ENCODE measurements at places on chromosomes 3 and 15.
A peak's percentile ranks its signal among the peaks of the same experiment; 100 is the strongest.

- no peak for DNase-seq
These were observed 47.2 kb upstream of the TEX55 start for GRCh38 chr3:119098619-119099222.

GRCh38 chr15:75022783-75023180 lies 608 bp upstream of the PPCDC start:
- DNase-seq: no peak

DNA sequence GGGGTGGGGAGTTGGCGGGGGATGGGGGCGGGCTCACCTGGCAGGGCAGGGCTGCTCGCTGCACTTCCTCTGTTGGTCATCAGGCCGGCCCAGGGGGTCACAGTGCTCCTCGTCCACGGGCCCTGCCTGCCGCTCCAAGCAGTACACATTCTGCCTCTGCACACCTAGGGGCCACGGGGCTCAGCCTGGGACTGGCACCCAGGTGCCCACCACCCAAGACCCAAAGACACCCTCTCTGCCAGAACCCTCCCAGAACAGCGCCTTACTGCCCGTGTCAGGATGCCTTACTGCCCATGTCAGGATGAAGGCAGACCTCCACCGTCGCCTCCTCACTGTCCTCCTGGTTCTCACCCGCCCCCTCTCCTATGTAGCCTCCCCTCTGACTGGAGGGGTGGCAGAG lies 43.2 kb downstream of the ADAMTS7 start:
- DNase-seq: no peak

DNA sequence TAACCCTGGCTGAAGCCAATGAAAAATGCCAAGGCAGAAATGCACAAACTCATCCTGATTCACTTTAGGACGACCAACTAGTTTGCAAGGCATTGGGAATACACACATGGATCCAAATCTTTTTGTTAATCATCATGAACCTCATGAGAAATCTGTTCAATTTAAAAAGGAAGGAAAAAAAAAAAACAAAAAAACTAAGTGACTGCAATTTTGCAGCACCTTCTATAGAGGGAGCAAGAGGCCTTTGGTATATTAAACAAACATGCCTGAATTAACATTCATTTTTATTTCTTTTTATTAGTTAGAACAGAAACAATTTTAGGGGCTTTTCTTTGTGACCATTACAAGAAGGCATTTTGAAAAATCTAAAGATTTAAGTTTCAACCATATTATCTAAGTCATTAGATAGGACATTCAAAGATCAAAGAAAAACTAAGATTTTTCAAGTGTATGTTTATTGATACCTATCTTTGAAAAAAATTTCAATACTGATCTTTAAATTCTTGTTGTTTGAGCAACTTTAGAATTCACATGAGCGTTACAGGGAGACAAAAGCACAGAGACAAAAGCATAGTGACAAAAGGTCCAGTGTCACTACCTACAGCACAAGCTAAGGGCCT lies 182.4 kb downstream of the CBLB start:
- no peak for DNase-seq

GRCh38 chr3:52408466-52408865 lies 36.4 kb downstream of the SEMA3G start:
- DNase-seq: no peak

DNA sequence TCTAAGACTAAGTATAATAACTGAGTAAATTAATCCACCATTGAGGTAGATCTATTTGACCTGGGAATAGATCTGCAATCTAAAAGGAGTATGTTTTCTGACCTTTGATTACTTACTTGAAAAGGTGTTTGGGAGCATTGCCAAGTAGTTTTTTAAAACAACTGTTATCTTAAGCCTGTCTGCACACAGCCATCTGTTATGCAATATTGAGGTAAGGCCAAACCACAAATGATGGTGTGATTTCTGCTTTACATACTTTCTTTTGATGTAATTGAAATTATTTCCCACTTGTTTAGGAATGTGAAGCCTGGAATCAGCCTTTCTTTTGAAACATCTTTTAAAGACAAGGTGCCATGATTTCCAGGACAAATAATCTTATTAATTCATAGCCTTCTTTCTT lies 274.0 kb downstream of the BBX start:
- DNase-seq: no peak

DNA sequence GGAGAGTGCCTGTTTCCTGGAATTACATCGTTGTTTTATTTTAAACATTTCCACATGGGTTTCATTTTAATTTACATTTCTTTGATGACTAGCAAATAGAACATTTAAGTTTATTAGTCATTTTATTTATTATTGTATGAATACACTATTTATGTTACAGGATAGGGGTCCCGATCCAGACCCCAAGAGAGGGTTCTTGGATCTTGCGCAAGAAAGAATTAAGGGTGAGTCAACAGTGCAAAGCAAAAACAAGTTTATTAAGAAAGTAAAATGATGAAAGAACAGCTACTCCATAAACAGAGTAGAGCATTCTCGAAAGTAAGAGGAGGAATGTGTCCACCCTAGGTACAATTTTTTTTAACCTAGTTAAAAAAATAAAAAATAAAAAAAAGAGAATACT lies 539.5 kb downstream of the NAALADL2 start:
- no peak for DNase-seq

GRCh38 chr3:151174351-151174750 lies 28.7 kb downstream of the GPR171 start:
- no peak for DNase-seq

DNA sequence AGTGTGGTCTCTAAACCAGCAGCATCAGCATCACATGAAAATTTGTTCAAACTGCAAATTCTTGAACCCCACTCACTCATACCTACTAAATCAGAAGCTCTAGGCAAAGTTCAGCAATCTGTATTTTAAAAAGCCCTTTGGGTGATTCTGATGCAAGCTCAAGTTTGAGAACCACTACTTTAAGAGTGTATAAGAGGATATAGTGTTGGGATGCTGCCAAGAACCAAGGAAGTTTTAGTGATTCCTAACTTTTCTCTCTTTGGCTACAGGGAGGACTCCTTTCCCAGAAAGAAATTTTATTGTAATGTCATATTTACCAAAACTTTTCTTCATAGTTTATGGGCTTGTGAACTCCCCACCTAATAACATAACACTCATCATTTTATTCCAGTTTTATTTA lies 422.2 kb downstream of the TBC1D5 start:
- no peak for DNase-seq

DNA sequence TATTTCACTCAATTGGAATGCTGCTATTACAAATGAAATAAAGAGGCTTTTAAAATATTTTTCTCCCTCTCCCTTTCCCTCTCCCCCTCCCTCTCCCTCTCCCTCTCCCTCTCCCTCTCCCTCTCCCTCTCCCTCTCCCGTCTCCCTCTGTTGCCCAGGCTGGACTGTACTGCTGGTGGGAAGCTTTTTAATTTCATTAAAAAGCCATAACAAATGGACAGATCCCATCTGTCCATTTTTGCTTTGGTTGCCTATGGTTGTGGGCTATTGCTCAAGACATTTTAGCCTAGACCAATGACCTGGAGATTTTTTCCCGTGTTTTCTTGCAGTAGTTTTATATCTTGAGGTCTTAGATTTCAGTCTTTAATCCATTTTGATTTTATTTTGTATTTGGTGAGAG lies 107.2 kb upstream of the LRRC3B start:
- DNase-seq: no peak

DNA sequence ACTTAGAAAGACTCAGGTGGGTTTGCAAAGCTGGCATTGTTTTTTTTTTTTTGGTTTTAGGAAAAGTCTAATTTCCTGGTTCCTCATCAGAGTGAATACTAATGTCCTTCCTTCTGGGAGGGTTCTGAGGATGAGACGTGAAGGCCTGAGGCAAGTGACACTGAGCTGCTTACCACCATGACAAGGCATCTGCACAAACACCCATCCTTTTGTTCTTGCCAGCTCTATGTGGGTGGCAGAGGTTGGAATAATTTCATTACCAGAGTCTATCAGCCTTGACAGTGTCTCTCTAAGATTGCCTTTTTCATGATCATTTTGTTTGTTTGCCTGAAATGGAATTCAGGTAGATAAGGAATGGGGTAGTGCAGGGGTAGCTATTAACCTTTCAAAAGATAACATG lies 17.1 kb downstream of the RTP4 start:
- no peak for DNase-seq

- DNase-seq: no peak
These were observed 61.6 kb upstream of the IQSEC1 start for GRCh38 chr3:13134879-13135206.

DNA sequence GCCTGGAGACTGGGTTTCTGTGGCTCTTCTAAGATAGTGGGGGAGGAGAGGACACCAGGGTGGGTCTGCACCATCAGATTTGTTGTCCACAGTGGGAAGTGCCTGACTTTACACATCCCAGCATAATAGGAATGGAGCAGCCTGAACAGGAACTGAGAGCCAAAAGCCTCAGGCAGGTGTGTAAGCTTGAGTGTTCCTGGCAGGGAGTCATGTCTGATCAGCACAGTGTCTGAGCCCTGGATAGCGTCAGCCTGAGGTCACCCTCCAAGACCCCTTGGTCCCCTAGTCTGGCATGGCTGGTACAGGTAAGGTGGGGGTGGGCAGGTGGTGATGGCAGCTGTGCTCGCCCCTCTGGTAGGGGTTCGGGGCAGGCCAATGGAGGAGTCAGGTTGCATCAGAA lies 20.2 kb downstream of the INSYN1 start:
- DNase-seq: no peak

DNA sequence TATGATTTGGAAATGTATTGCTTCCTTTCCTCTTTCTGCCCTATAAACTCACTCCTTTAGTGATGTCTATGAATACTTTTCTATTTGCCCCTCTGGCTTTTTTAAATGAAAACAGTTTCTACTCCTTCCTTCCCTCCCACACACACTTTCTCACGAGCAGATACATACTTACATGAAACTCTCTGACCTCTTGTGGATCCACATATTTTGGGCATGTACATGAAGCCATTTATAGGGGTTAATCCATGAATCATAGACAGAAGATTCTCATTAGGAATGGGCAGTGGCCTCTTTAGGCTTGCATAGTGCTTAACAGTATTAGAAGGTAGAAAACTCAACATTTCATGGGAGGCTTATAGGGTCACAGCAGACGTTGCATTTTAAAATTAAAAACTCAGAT lies 24.8 kb downstream of the ANAPC13 start:
- no peak for DNase-seq

GRCh38 chr3:62975566-62975965 lies 100.3 kb upstream of the CADPS start:
- no peak for DNase-seq

GRCh38 chr3:4741404-4742307 lies 237.6 kb upstream of the BHLHE40 start:
- peak; percentile 57 for DNase-seq

DNA sequence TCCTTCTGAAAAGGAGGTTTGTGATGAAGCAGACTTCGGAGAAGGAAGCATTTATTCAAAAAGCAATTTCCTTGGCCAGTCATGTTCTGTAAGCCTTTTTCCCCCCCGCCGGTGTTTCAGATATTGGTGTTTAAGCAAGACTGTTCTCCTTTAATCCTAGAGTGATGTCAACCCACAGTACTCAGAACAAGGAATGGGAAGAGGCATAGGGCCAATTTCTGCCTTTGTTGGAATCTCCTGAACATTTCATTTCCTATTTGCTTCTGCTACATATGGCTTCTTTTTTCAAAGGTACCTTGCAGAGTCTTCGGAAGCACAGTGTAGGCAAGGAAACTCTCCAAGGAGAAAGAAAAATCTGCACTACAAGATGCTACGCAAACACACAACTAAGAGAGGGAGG lies 713.1 kb upstream of the CFAP20DC start:
- DNase-seq: no peak

GRCh38 chr3:54262541-54262940 lies 140.2 kb downstream of the CACNA2D3 start:
- DNase-seq: no peak

- peak; percentile 48 for DNase-seq
These were observed 10.2 kb downstream of the KBTBD13 start for GRCh38 chr15:65086680-65087111.

- DNase-seq: peak; percentile 92
These were observed 75.9 kb downstream of the VGLL4 start for GRCh38 chr3:11567516-11568467.

GRCh38 chr3:8456412-8456811 lies 45.2 kb upstream of the LMCD1 start:
- DNase-seq: no peak

GRCh38 chr15:98881526-98882520 lies 125.8 kb downstream of the PGPEP1L start:
- no peak for DNase-seq

GRCh38 chr3:182455011-182455410 lies 338.3 kb upstream of the ATP11B start:
- no peak for DNase-seq

- DNase-seq: no peak
These were observed 53.4 kb upstream of the EIF5A2 start for GRCh38 chr3:170961616-170962400.

DNA sequence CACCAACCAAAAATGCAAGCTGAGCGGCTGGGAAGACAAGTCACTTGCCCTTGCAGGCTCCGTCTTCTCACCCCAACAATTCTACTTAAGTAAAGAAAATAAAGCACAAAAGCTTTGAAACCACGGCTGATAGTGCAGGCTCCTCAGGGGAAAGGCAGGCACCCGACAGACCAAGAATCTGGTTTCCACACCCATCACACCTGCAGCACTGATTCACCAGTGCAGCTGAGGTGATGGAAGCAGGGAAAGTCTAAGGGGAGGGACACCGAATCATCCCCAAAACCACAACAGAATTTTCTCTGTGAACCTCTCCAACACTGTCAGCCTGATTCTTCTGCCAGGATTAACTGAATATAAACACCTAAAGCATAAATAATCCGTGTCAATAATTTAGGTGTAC lies 62.0 kb upstream of the NSMCE3 start:
- DNase-seq: no peak

DNA sequence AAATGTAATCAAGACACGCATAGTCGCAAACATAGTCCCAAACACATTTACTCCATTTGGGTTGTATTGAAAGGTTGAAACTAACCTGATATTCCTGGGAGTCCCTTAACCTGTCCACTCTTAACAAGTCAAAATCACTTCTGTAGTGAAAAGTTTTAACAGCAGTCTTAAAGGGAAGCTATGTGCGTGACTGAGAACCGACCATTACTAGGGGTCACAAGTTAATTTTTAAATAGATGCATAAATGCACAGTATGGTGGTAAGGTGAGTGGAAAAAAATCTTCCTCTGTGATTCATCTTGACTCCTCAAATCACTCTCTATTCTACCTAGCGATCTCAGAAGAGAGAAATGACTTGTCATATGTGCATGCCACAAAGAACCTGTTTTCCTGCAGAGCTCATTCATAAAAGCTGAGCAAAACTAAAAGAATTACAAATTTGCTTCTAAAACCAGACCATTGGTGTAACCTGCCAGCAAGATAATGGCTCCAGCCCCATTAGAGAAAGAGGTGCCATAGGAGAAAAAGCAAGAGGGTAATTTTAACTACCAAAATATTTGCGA lies 4.8 kb downstream of the GPR15 start:
- DNase-seq: no peak

DNA sequence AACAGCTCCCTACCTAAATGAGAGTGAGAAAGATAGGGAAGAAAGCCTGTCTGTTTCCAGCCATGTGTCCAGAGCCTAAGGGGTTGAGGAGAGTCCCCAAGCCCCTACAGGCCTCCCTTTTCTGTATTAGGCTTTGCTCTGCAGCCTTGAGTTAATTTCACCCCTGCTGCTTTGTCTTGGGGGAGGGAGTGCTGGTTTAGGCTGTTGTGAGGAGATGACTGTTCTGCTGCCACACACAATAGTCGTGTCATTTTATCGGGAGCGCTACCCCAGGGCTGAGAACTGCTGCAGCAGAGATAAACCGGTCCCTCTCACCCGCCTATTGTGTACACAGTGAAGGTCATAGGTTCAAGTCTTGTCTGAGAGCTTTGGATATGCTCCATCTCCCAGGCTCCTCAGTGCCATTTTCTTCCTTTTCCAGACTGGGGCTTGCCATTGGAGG lies 1.4 kb downstream of the ZNF609 start:
- no peak for DNase-seq

- DNase-seq: no peak
These were observed 24.2 kb downstream of the WDR93 start for GRCh38 chr15:89714775-89715174.

All from 8988T (cell line).